ENCODE measurements at places on chromosomes 12 and 14. TPM values are rescaled to one million over a fixed set of nuclear protein-coding genes. Genes with fewer than 3 reads are reported as not detected.

Gene CLEC2A
- total RNA-seq, result 0.84 TPM

Gene SLC5A8
- not detected for total RNA-seq

Gene HAL
- 0.10 TPM for total RNA-seq

Gene CEBPE
- not detected for total RNA-seq

Gene KLHL33
- 0.07 TPM for total RNA-seq

Gene IL23A
- total RNA-seq, result 0.32 TPM

Gene MSI1
- total RNA-seq, result 16.0 TPM

Gene RFX4
- 0.07 TPM for total RNA-seq

Gene PTPRO
- total RNA-seq, result 0.12 TPM

Gene GPRC5A
- total RNA-seq, result 12.5 TPM

Gene CDK4
- total RNA-seq, result 133 TPM

Gene SIX1
- 0.20 TPM for total RNA-seq

DNA sequence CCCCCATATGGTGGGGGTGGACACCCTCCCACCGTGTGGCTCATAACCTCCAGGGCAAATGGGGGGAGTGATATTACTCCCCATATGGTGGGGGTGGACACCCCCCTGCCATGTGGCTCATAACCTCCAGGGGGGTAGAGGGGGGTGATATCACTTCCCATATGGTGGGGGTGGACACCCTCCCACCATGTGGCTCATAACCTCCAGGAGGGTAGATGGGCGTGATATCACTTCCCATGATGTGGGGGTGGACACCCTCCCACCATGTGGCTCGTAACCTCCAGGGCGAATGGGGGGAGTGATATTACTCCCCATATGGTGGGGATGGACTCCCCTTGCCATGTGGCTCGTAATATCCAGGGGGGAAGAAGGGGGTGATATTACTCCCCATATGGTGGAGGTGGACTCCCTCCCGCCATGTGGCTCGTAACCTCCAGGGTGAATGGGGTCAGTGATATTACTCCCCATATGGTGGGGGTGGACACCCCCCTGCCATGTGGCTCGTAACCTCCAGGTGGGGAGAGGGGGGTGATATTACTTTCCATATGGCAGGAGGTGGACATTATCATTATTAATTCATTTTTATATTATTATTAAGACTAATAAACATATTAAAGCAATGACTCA lies 51.2 kb upstream of the OXA1L start:
- peaks cover 16% of the 10 kb centered on the region for H3K27me3 ChIP-seq
- H3K4me1 ChIP-seq, result no peaks in the 10 kb centered on the region
- H3K36me3 ChIP-seq, result no peaks in the 10 kb centered on the region
- no peak for DNase-seq
- H3K4me3 ChIP-seq, result no peak overlapping the region

DNA sequence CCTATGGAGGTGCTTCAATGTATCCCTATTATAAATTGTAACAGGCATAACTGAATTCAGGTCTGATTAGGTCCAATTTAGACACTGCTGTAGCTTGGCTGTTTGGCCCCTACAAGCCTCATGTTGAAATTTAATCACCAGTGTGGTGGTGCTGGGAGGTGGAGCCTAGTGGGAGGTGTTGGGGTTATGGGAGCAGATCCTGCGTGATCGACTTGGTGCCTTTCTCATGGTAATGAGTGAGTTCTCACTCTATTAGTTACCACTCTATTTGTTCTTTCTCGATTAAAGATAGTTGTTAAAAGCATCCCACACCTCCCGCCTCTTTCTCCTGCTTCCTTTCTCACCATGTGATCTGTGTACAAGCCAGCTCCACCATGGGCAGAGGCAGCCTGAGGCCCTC lies 122.1 kb downstream of the FOXA1 start:
- H3K4me1 ChIP-seq, result no peaks in the 10 kb centered on the region
- H3K27me3 ChIP-seq, result no peaks in the 10 kb centered on the region
- H3K36me3 ChIP-seq, result no peaks in the 10 kb centered on the region

- no peaks in the 10 kb centered on the region for H3K27me3 ChIP-seq
- H3K4me3 ChIP-seq, result no peak overlapping the region
- H3K36me3 ChIP-seq, result no peaks in the 10 kb centered on the region
- no peak for DNase-seq
- H3K27ac ChIP-seq, result no peak overlapping the region
- no peaks in the 10 kb centered on the region for H3K4me1 ChIP-seq
Observed at GRCh38 chr14:44109036-44109435, 398.0 kb downstream of the FSCB start.

DNA sequence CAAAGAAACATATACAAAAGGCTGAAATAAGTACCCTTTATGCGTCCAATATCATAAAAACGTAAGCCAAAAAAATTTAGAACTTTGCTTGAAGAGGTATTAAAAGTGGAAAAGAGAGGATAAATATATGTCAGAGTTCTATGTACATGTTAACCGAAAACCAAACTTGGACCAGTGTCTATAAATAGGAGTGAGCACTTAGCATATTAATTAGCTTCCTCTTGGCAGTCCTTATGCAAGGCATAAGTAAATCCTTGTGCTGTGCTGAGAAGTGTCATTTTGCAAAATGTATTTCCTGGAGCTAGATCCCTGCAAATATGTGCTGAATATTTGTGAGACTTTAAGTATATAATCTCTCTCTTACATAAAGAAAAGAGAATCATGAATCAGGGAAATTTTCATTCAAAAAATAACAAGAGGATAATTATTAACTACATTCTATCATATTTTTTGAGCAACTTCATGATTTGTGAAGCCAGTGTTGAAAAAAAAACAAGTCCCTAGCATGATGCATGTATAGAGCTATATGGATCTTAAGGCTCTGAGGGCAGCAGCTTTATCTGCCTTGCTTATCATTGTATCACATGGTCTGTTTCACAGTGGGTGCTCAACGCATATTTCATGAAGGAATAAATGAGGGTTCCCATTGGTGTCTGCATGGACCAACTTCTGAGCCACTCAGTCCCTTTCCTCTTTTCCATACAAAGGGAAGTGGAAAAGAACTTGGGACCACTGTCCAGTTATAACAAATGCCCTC lies 326.1 kb downstream of the PDZRN4 start:
- no peak for DNase-seq
- no peak overlapping the region for H3K4me3 ChIP-seq
- no peak overlapping the region for H3K27ac ChIP-seq
- H3K36me3 ChIP-seq, result no peaks in the 10 kb centered on the region
- no peaks in the 10 kb centered on the region for H3K27me3 ChIP-seq

DNA sequence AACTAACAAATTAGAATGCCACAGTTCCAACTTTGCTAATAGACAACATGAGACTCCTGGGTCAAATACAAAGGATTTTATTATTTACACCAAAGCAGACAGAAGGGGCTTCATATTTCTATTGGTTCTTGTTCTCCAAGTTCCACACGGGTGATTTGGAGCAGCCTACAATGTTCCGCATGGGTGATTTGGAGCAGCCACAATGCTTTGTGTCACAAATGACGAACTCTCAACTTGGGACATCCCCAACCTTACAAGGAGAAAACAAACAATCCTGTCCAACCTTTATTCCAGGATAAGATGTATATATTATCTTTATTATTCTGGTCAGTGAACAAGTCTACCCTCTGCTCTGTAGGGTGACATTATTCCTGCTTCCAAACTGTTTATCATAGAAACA lies 694.3 kb upstream of the MGAT4C start:
- H3K36me3 ChIP-seq, result no peaks in the 10 kb centered on the region
- no peak for DNase-seq
- no peak overlapping the region for H3K27ac ChIP-seq
- no peaks in the 10 kb centered on the region for H3K4me1 ChIP-seq
- H3K27me3 ChIP-seq, result no peaks in the 10 kb centered on the region

DNA sequence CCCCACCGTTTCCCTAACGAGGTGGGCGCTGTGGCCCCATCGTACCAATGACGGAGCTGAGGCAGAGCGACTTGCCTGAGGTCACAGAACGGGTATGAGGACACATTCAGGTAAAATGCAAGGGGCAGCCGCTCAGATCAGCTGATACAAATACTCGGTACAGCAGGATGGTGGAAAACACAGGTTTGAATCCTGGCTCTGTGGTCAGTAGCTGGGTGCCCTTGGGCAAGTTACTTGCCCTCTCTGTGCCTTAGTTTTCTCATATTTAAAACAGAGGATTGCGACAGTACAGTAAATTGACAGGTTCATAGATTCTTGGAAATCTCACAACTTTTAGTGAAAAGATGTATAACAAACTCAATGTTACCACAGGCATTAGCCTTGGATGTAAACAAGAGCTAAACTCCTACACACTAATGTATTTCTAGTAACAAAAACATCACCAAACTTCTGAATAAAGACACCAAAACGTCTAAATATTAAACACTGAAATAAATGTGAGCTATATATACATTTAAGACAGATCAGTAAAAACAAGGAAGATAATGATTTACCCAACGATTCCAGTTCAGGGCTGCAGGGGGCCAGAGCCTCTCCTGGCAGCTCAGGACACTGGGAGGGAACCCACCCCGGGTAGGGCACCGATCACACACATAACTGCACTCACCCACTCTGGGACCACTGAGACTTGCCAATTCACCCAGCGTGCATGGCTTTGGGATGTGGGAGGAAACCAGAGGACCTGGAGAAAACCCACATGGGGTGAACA lies 128.4 kb downstream of the RBM19 start:
- no peak overlapping the region for H3K27ac ChIP-seq
- no peaks in the 10 kb centered on the region for H3K36me3 ChIP-seq
- H3K27me3 ChIP-seq, result no peaks in the 10 kb centered on the region
- no peak for DNase-seq

- no peak overlapping the region for H3K27ac ChIP-seq
- H3K4me3 ChIP-seq, result no peak overlapping the region
- H3K36me3 ChIP-seq, result no peaks in the 10 kb centered on the region
- no peak for DNase-seq
Observed at GRCh38 chr12:101475751-101476305, 692 bp downstream of the SPIC start.

- no peaks in the 10 kb centered on the region for H3K4me1 ChIP-seq
- H3K27me3 ChIP-seq, result no peaks in the 10 kb centered on the region
- no peak overlapping the region for H3K4me3 ChIP-seq
- H3K27ac ChIP-seq, result no peak overlapping the region
Observed at GRCh38 chr12:100755186-100755585, 39.4 kb upstream of the ANO4 start.

GRCh38 chr12:29316752-29317151 lies 64.2 kb downstream of the ERGIC2 start:
- peak; percentile 92 for DNase-seq
- peaks cover 32% of the 10 kb centered on the region for H3K4me1 ChIP-seq
- peak overlapping the region; percentile 55 for H3K27ac ChIP-seq
- H3K27me3 ChIP-seq, result no peaks in the 10 kb centered on the region
- no peak overlapping the region for H3K4me3 ChIP-seq
- H3K36me3 ChIP-seq, result no peaks in the 10 kb centered on the region

- DNase-seq, result peak; percentile 4
- H3K4me3 ChIP-seq, result no peak overlapping the region
- peak overlapping the region; percentile 61 for H3K27ac ChIP-seq
- H3K4me1 ChIP-seq, result no peaks in the 10 kb centered on the region
- no peaks in the 10 kb centered on the region for H3K27me3 ChIP-seq
- no peaks in the 10 kb centered on the region for H3K36me3 ChIP-seq
Observed at GRCh38 chr12:7555752-7556151, 52.2 kb upstream of the CD163 start.

DNA sequence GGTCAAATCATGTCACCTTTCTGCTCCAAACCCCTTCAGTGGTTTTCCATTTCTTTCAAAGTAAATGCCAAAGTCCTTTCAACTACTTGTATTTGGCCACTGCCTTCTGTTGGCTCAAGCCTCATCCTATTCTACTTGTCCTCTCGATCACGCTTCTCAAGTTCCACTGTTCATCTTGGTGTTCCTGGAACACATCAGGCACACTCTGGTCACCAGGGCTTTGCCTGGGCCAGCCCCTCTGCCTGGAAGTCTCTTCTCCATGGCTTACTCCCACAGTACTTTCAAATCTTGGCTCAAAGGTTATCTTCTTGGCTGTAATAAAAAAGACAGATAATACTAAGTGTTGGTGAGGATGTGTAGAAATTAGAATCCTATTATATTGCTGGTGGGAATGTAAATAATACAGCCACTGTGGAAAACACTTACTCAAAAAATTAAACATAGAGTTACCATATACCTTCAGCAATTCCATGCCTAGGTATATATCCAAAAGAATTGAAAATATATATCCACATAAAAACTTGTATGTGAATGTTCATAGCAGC lies 17.3 kb upstream of the PPFIBP1 start:
- H3K36me3 ChIP-seq, result no peaks in the 10 kb centered on the region
- H3K27me3 ChIP-seq, result no peaks in the 10 kb centered on the region
- no peak for DNase-seq
- H3K4me3 ChIP-seq, result no peak overlapping the region

DNA sequence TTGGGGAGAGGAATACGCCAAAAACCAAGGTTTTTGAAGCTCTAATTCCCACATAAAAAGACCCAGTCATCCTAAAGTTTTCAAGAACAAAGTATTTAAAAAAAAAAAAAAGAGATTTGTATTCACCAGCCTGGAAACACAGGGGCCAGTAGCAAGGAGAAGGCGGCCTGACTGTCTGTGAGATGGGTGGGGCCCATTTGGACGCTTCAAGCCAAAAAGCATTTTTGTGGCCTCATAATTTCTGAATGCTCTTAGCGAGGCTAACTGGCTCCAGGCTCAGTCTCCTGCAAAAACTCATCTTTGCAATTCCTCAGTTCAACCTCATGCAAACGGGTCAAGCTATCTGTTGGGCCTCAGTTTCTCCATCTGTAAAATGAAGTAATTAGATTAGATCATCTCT lies 514.1 kb downstream of the MED13L start:
- H3K4me1 ChIP-seq, result no peaks in the 10 kb centered on the region
- H3K27ac ChIP-seq, result no peak overlapping the region
- no peaks in the 10 kb centered on the region for H3K36me3 ChIP-seq

DNA sequence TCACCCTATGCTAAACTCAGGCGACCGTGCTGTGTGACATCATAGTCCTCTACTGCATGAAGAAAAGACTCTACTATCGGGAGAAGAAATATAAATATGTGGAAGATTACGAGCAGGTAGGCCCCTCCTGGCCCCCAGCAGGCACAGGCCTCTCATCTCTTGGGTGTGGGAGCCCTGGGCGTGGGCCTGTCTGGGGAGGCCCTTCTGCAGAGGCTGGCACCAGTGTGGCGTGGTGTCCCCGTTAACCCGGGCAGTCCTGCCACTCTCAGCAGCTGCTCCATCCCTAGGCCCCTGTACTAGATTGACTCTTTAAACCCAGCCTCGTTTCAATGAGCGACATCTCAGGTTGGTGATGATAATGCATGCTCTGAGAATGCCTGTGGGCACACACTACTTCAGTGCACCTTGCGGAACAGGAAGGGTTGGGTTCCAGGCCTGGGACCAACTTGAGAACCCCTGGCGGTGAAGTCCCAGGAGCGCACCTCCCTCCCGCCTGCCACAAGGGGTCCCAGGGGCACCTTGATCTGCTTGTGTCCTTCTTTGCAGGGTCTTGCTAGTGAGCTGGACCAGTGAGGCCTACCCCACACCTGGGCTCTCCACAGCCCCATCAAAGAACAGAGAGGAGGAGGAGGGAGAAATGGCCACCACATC lies 23.2 kb downstream of the P2RX4 start:
- DNase-seq, result no peak
- no peaks in the 10 kb centered on the region for H3K27me3 ChIP-seq
- no peaks in the 10 kb centered on the region for H3K4me1 ChIP-seq
- H3K27ac ChIP-seq, result no peak overlapping the region
- H3K36me3 ChIP-seq, result no peaks in the 10 kb centered on the region

Measured in astrocyte (in vitro differentiated cells and primary cell).